Putamen (tissue), 1 donor: ENCODE measurements at places on chromosomes 3 and 15.

GRCh38 chr3:10328460-10329071, 7.7 kb upstream of the SEC13 start:
- DNase-seq, result no peak

- no peak for DNase-seq
These were observed 91.2 kb upstream of the ABI3BP start for GRCh38 chr3:101084404-101084803.

DNA sequence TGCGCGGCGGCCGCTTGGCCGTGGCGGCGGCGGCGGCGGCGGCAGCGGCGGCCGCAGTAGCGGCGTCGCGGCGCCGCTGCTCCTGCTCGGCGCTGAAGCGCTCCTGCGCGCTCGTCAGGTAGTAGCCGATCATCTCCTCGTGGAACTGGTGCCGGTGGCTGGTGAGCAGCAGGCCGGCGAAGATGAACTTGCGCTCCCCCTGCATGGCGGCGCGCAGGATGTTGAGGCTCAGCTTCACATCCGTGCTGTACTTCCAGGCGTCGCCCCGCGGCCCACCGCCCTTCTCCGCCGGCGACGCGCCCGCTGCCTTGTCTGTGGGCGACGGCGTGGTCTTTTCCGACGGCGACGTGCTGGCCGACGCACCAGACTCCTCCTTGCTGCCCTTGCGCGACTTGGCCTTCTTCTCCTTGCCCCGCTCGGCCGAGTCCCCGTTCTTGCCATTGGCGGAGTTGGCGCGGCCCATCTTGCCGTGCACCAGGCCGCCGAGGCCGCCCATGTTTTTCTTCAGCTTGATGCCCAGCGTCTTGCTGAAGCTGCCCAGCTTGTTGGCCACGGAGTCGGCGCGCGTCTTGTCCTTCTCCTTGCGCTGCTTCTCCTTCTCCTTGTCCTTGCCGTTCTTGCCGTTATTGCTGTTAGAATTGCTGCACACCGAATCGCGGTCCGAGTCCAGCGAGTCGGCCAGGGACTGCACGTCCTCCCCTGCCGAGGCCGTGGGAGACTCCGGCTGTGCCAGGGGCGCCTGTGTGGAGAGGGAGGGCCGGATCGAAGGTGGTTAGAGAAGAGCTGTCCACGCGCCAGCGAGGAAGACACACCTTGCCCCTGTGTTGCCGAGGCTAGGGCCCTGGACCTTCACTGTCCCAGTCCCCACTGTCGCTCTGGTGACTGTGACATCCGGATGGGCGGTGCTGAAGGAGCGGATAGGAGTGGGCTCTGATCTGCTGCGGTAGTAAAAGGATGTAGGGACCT, 157.6 kb downstream of the KLF13 start:
- DNase-seq, result no peak

DNA sequence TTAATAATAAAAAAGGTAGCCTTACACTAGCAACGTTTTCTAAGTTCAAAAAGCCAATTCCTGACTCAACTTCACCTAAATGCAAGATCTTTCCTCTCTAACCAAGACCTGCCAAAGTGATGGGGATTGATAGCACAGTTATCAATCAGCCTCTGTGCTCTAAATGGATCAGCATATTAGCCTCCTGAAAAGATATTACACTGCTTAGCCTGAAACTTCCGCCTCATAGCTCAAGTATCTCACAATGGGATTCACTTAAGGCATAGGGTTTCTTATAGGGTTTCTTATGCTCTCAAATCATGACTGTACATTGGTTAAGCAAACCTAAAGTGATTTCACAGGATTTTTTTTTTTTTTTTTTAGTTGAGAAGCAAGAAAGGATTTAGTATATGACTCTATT, 436 bp upstream of the SLC9A9 start:
- no peak for DNase-seq

- peak; percentile 83 for DNase-seq
These were observed 62.7 kb downstream of the PDE8A start for GRCh38 chr15:85044251-85044853.

GRCh38 chr15:83578691-83579090, 75.2 kb upstream of the ADAMTSL3 start:
- DNase-seq, result no peak

- DNase-seq, result no peak
These were observed 125.5 kb upstream of the TRIM42 start for GRCh38 chr3:140552403-140552802.

- DNase-seq, result no peak
These were observed 121.9 kb downstream of the BBX start for GRCh38 chr3:107644631-107645030.

DNA sequence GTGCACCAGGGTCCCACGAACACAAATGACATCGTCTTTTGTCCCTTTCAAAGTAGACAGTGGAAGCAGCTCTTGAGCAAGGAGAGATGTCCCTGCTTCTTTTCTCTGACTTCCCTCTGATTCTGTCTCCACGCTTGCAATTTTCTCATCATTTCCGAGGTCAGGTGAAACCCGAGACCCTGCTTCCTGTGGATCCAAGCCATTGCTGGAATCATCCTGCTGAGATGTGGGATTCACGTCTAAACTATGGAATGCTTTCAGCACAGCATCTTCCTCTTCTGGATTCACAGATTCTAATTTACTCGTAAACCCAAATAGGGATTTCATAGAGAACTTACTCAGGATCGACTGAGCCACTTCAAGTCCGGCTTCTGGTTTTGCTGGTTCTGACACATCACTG, 127.1 kb downstream of the FMN1 start:
- no peak for DNase-seq

GRCh38 chr3:23797491-23797890, 8.3 kb upstream of the UBE2E1 start:
- DNase-seq, result no peak

DNA sequence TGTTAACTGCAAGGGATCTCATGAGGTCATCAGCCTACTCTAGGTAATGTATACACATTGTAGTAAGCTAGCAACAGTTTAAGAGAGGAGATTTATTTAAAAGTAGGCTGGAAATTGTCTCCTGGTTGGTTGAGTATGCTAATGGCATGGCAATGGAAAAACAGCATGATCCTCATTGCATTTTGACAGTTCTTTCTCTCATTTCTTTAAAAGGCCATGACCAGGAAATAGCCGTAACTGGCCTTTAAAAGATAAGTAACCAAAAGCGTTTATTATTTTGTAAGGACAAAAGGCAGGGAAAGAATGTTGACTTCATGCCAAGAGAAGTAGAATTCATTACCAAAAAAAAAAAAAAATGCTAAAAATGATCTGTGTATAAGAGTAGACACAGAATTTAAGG, 310.3 kb downstream of the FGF12 start:
- no peak for DNase-seq

DNA sequence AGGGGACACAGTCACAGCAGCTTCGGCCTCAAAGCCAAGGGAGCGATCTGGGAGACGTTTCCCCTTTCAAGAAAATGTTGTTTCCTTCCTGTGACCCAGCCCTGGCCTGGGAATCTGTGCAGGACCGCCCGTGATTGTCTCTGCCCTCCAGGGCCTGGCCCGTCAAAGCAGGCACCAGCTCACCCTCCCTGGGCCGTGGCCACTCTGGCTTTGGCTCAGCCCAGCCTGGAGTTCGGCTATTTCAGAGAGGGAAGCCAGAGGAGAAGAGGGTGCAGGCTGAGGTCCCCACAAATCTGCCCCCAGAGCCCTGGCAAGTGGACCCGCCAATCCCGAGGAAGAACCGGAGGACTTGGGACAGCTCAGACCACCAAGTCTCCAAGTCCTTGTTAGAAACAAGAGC, 12.7 kb downstream of the GATA2 start:
- DNase-seq, result no peak

DNA sequence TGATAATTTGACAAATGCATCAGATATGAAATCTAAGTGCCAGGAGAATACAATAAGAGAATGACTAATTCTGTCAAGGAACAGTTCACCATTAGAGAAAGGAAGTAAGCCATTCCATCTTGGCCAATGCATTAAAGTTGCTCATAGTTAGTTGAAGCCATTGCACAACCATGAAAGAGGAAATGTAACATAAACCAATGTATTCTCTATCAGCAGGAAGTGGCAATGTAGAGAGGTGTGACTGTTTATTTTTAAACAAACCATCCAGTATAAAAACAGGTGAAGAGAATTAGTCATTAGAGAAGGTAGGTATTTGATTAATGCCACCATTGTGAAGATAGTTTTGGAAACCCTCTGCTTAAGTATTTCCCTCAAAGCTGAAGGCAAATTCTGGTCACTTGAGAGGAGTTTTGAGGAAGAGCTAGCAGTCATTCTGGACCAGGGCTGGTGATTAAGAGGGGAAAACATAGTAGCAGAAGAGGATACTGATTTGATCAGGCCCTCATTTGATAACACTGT, 10.7 kb upstream of the ANXA2 start:
- DNase-seq, result no peak

- no peak for DNase-seq
These were observed 273.9 kb downstream of the IGSF11 start for GRCh38 chr3:118760585-118761290.

DNA sequence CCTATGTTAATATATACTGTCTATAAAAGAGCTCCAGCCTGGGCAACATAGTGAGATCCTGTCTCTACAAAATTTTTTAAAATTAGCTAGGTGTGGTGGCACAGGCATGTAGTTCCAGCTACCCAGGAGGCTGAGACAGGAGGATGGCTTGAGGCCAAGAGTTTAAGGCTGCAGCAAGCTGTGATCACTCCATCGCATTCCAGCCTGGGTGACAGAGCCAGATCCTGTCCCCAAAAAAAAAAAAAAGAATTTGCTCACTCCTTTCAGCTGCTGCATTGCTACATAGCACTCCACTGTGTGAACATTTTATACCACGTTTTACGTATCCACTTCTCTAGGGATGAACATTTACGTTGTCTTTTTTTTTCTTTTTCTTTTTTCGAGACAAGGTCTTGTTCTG, 6.0 kb upstream of the TSEN2 start:
- DNase-seq, result no peak
